ENCODE measurements at places on chromosomes 7 and 10.
A peak's percentile ranks its signal among the peaks of the same experiment; 100 is the strongest.

DNA sequence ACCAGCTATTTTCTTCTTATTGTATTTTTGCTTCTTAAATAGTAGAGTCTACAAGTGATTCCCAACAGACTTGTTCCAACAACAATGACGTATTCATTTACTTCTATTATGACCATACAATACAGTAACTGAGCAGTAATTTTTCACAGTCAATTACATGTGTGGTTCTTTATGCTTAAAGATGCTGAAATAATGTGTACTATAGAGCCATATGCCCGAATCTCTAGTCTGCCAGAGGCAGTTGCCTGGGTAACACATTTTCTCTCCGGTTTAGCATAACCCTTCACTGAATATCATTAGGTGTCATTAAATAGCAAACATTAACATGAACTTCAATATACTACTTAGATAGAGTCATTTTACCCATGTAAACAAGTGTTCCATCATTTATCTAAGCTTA is 75.0 kb downstream of the SLC25A13 start:
- no peak for DNase-seq

GRCh38 chr10:101367569-101368453 is 13.8 kb downstream of the BTRC start:
- peak; percentile 76 for DNase-seq

DNA sequence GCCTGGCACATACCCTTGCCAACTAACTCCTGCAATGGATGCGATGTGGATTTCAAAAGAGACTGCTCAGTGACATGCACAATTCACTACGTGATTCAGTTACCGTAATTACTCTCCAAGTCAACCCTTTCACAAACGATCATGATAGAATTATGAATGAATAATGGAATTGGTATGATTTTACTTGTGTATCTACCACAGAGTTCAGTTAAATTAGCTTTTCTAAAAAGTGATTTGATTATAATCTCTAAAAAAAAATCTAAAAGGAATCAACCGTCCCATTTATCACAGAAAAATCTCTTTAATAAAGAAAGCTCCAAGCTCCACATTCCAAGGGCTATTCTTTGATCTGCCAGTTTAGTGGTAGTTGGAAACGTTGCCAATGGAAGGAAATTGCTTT is 30.4 kb upstream of the RSU1 start:
- peak; percentile 53 for DNase-seq

- DNase-seq = peak; percentile 38
Observed at GRCh38 chr10:18658271-18659124, 733 bp upstream of the ARL5B start.

DNA sequence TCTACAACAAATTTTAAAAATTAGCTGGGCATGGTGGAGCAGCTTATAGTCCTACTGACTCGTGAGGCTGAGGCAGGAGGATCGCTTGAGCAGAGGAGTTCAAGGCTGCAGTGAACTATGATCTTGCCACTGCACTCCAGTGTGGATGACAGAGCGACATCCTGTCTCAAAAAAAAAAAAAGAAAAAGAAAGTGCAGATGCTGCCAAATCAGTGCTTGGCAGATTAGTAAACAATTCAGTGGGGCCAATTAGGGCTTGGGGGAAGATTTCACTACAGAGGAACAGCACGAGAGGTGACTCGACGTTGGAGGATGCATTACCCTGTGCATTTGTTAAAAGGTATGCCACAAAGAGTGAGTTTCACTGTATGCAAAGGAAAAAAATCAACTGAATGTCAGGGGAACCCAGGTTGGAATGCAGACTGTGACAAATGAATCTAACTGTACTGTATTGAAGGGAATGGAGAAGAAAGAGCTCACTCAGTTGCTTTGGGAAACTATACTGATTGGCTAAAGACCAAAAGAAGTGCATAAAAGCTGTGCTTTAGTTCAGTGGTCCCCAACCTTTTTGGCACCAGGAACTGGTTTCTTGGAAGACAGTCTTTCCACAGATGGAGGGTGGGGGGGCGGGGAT is 31.6 kb downstream of the GARIN1A start:
- peak; percentile 74 for DNase-seq

DNA sequence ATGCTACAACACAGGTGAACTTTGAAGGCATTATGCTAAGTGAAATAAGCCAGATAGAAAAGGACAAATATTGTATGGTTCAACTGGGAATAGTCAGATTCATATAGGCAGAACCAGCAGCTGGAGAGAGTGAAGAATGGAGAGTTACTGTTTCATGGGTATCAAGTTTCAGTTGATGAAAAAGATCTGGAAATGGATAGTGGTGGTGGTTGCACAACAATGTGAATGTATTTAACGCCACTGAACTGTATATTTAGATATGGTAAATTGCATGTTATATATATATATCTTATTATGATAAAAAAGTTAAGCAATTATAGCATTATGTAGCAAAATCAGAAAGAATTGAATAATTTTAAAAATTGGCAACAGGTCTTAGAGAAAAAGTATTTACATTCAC is 3.9 kb downstream of the LMBR1 start:
- DNase-seq = peak; percentile 21

DNA sequence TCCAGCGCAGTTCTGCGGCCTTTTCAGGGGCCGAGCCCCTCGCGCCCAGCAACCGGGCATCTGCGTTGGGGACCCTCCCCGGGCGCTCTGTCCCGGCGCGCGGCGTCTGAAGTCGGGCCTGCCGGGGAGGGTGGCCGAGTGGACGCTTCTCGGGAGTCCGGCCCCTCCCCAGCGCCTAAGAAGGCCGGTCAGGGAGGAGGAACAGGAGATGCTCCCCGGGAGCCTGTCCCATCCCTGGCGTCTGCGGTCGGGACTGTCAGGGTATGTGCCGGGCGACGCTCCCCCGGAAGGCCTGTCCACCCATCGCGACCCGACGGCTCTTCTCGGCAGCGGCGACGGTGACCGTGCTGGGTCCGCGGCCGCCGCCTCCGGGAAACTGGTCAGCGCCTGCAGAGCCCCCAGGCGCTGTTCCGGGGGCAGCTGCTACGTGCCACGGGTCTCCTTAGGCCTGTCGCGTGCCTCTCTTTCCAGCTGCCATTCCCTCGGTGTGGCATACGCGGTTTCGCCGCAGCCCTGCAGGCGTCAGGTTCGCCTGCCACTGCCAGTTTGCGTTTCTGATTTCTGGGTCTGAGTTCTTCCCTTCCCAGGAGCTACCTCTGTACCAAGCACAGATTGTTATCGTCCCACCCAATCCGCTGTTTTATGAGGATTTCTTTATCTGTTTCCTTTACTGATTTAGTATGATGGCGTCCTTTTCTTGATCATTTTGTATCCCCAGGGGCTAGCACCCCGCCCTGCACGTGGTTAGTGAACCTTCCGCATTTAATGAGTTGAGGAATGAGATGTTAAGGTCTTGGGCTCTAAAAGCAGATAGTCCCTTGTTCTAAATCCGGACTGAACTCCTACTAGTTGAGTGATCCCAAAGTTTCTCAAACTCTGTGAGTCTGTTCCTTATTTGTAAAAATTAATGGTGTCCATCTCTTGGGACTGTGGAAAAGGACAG is 782 bp downstream of the IFIT5 start:
- DNase-seq = peak; percentile 51

DNA sequence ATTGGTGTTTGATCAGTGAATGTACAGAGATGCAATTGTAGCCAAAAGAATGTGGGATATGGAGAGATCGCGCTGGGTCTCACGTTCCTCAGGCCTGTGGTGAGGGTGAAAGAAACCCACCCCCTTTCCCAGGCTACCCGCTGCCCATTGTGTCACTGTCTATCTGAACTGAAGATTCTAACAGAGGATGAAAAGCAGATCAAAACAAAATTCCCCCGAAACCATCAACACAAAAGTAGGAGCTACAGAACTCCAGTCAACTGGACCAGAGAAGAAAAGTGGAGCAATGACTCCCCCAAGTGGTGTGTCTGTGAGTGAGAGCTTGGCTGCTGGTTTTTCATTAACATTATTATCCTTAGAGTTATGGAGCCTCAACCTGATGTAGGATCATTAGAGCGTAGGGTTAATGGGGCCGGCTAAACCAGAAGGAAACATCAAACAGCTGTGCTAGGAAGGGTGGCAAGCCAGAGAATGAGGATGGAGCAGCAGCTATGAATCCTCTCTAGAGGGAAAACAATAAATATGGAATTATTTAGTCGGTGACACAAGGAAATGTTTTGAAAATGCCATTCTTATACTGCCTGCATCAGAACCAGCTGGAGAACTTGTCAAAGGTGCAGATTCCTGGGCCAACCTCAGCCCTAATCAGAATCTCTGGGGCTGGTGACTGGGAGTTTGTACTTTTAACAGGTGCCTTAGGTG is 38.3 kb downstream of the AKR1B1 start:
- DNase-seq = peak; percentile 48

GRCh38 chr7:81211204-81211933 is 292.5 kb upstream of the SEMA3C start:
- peak; percentile 79 for DNase-seq

GRCh38 chr7:95246831-95247370 is 77.4 kb downstream of the PON1 start:
- peak; percentile 69 for DNase-seq

- peak; percentile 55 for DNase-seq
Observed at GRCh38 chr10:119333146-119333792, 125.9 kb downstream of the GRK5 start.

DNA sequence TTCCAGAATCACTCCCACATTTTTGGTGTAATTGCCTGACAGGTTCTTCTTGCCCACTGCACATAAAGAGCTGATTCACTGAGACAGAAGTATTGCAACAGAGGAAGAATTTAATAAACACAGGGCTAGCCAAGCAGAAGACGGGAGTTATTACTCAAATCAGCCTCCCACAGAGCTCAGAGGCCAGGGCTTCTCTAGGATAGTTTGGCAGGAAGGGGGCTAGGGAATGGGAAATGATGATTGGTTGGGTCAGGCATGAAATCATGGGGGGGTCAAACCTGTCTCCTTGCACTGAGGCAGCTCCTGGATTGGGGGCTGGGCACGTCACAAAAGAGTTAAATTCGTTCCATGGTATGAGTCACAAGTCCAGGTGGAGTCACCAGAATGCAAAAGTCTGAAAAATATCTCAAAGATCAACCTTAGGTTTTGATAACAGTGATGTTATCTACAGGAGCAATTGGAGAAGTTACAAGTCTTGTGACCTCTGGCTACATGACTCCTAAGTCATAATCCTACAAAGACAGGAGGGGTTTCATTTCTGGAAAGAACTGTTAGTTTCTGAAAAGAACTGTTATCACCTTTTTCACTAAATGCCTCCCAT is 30.2 kb upstream of the ERCC6 start:
- DNase-seq = no peak

DNA sequence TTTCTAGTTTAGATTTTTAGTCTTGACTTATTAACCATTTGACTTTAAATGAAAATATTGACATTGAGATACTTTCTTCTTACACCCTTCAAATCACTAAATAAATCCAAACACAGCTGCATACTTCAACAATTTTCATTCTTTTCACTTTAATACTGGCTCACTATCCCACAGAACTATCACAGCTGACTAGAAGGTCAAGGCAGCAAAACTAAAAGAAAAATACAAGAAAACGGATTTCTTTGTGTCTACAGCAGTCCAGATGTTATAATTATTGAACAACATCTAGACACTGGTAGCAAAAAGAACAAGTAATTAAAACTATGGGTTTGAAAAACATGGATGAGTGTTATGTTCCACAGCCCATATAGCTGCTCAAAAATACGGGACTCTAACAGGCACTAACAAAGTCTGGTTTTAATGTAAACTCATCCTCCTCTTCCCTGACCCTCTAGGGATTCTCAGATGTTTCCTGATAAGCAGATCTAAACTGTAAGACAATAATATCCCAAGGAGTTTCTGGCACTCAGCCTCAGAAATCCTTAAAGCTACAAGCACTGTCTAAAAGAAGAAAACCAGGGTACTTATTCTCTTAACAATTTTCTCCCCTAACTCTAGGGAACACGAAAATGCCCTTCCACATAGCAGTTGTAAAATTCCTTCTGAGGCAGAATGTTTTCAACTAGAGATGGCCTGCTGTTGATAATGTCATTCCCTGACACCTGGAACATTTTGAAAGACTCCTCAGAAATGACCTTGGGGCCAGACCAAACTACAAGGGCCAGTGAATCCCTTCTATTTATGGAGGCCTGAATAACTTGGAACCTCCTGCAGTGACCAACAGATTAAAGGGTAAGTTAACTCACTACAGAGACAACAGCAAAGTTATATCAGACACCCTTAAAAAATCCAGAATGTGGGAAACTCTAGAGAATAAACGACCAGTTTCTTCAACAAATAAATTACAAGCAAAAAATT is 12.8 kb downstream of the DNMBP start:
- DNase-seq = peak; percentile 74

- DNase-seq = peak; percentile 57
Observed at GRCh38 chr7:128879939-128880746, 17.5 kb downstream of the ATP6V1F start.

DNA sequence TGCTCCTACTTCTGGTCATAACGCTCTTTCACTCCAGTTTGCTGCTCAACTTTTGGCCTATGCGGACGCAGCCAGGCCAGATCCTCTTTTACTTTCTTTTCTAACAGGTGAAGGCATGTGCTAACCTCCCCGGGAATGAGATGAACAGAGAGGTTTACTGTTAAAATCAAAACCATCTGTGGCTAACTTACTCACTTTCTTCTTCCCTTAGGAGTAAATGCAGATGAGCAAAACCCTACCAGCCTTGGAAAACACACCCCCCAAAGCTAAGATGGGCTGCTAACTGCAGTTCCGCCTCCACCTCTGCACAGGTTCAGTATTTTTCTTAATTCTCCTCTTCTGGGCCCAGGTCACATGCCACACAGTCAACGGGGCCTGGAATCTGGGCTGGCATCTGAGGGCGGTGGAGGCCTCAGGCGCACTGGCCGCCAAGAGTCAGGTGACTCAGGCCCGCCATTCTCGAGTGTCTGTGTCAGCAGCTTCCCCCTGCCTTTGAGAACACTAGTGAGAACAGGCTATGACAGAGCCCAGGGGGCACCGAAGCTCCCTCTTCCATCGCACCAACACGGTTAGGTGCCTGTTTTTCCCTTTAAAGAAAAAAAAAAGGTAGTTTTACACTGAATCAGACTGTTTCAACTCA is 11.1 kb downstream of the FAM53B start:
- no peak for DNase-seq

DNA sequence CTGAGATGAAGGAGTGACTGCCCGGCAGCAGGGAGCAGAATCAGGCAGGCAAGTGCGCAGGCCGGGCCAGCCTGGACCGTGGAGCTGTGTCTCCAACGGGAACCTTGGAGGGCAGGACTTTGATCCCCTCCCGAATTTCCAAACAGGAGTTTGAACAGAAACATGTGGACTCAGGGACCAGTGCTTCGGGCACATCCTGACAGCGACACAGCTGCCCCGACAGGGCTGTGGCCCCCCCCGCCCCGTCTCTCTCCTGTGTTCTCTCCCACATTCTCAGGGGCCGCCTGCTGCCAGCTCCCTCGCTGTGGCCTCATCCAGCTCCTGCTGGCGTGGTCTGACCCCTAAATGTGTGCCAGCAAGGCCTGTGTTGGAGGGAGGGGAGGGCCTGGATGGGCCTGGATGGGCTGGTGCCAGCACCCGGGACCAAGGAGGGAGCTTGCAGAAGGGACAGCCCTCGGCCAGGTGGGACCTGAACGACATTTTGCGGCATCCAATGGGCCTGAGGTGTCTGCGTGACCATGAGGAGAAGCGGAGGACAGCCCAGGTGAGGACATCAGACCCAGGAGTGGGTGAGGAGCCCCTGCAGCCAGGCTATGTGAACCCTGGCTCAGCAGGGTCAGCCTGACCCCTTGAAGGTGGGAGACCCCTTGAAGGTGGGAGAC is 222.9 kb downstream of the DNAJB6 start:
- DNase-seq = no peak

GRCh38 chr10:113441220-113441619 is 111.6 kb upstream of the HABP2 start:
- no peak for DNase-seq

- peak; percentile 65 for DNase-seq
Observed at GRCh38 chr10:51422311-51423120, 276.9 kb downstream of the CSTF2T start.

GRCh38 chr7:22127835-22128527 is 182.3 kb upstream of the CDCA7L start:
- DNase-seq = no peak

- DNase-seq = no peak
Observed at GRCh38 chr7:139830292-139830691, 1.2 kb downstream of the TBXAS1 start.

Measured in fibroblast of skin of right quadriceps (primary cell).